Thyroid gland (tissue), 4 donors: ENCODE measurements at places on chromosomes 12 and 14. TPM values are rescaled to one million over a fixed set of nuclear protein-coding genes. Genes with fewer than 3 reads are reported as not detected.

GRCh38 chr12:127260999-127261398 lies 1006.0 kb upstream of the TMEM132C start:
- no peak for DNase-seq

GRCh38 chr14:100222224-100223093 lies 16.5 kb upstream of the YY1 start:
- DNase-seq = no peak

- DNase-seq = no peak
Measured at GRCh38 chr14:41235466-41235865, 371.2 kb upstream of the LRFN5 start.

DNA sequence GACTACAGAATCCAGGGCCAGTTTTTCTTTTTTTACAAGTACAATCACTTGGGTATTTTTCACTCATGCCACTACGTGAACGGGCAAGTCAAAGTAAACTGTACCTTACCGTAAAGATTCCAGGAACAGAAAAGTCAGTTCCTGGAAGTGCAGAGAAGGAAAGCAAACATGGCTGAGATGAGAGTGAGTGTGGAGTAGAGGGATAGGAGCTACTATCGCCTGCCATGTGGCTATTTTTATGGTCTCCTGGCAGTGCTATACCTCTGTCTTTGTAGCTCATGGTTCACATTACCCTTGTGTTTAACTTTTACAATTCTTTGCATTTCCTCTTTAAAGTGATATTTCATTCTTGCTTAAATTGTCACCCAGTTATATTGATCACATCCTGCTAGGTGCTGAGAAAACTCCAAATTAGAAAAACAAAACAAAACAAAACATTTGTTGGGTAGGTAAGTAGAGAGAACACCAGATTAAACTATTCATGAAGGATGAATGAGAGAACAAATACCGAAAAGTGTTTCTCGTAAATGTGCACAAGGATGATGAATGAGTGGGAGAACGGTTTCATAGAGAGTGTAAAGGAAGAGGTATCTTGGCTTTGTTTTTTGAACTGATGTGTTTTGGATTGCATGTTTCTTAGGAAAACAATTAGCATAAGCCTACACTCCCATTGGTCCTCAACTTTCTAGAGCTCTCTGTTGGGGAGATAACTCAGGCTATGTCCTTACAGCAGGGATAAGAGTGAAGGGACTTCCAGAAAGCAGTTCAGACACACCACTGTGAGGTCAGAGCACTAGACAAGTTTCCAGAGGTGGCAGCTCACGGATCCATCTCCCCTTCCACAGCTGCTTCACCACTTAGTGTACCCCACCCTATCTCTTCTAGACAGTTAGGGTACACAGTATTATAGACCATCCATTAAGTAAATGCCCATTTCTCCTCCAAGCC lies 163.7 kb downstream of the IPO8 start:
- DNase-seq = no peak

DNA sequence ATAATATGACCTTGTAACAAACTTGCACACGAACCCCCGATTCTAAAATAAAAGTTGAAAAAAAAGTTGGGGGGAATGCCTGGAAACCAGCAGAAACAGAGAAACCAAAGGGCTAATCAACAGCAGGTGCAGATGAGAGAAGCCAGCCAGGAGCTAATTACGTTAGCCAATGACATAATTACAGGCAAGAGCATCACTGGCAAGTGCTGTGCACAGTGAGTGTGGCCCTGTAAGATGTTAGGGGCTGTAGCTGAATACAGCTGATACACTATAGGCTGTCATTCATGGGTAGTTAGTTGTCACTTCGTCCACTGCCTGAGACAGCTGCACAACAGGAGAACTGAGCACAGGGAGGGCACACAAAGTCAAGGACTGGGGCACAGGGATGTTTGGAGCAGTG lies 7.3 kb upstream of the FGF23 start:
- DNase-seq = no peak

DNA sequence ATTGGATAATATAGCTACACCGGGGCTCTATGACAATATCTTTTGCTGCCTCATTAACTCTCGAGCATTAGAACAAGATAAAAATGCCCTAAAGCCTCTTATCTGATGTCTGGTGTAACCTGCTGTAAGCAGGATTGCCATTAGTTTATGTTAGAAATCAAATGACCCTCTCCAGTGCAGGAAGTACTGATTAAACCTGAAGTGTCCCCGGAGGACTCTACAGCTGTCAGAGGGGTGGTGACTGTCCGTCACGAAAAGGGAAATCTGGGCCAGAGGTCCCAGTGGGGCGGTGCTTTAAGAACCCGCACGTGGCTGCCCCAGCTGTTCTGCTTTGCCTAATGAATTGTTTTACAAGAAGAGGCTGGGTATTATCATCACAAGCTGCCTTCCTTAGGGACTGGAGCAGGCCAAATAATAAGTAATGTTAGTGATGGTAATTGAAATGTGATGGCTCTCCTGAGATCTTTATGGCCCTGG lies 55.7 kb downstream of the LIN52 start:
- peak; percentile 77 for DNase-seq

DNA sequence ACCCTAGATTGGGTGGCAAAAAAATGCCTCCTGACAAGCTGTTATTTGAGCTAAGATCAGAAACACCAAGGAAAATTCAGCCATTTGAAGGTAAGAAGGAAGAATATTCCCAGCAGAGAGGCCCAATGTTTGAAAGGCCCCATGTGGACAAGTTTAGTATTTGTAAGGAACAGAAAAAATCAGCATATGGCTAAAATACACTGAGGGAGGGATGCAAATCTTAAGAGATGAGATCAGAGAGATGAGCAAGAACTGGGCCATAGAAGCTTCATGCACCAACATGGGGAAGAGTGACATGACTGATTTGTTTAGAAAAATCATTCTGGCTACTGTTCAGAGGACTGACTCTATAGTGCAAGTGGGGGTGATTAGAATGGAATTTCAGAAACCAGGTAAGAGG lies 496.8 kb upstream of the SOX5 start:
- DNase-seq = no peak

The RTRAF gene
- 47.4 TPM for total RNA-seq

The CLEC9A gene
- total RNA-seq = not detected

The WNT1 gene
- total RNA-seq = not detected
